ENCODE measurements at places on chromosomes 1 and 21.

DNA sequence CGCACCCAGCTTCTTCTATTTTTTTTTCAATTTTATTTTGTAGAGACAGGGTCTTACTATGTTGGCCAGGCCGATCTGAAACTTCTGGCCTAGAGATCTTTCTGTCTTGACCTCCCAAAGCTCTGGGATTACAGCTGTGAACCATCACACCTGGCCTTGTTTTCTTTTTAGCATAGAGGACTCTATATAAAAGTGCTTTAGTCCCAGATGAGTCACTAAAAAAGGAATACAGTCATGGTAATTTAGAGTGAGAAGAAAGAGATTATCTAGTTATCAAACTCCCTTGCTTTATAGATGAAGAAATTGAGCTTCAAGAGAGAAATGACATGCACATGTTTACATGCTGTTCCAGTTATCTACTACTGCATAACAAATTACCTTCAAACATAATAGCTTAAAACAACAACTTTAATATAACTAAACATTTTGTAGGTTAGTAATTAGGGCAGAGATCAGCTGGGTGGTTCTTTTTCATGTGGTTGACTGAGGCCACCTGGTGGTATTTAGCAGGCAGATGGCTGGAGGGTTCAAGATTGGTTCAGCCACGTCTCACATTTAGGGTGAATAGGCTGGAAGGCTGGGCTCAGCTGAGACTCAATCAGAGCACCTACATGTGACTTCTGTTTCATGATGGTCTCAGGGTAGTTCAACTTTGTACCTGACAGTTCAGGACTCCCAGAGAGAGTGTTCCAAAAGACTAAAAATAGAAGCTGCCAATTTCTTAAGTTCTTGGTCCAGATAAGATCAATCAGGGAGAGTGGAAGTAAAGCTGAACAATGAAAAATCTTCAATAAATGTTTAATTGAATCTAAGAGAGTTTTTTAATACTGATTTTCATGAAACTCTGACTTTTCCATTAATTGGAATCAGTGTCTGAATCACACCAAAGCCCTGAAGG is 16.9 kb upstream of the MTF2 start:
- DNase-seq = peak; percentile 43

GRCh38 chr1:217048104-217048707 is 325.0 kb upstream of the ESRRG start:
- DNase-seq = peak; percentile 3

DNA sequence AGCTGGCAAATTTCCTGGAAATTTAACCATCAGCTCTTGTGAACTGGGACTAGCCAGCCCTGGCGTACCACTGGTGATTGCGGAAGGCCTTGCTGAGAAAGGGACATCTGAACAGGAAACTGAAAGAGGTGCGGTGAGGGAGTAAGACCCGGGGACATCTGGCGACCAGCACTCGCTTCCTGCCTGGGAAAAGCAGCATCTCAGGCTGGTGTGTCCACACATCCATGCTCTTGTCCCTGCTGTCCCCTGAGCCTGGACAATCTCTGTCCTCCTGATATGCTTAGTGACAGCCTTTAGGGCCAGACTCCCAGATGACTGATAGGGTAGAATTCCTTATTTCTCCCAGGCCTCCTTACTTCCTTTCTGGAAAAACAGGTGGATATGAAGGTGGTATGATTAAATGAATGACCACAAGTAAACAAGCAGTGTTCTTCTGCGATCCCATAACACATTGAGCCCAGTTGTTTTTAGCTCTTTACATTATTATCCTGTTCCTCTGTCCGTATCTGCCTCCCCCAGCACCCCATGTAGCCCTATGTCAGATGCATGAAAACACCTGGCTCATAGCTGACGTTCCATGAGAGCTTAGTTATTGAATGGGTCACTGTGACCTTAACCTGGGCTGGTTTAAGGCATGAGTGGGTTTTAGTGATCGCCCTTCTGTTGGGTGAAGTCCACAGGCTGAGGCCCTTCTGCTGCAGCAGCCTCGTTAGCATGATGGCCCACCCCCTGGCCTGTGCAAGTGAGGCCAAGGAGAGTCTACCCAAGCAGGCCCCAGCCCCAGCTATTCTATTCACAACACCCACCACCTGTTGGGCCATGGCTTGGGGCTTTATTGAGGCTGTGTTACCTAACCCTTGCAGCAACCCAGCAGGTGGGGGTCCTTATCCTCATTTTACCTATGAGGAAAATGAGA is 76.1 kb upstream of the GADD45A start:
- no peak for DNase-seq

GRCh38 chr1:192983349-192983980 is 75.7 kb downstream of the UCHL5 start:
- DNase-seq = peak; percentile 76

DNA sequence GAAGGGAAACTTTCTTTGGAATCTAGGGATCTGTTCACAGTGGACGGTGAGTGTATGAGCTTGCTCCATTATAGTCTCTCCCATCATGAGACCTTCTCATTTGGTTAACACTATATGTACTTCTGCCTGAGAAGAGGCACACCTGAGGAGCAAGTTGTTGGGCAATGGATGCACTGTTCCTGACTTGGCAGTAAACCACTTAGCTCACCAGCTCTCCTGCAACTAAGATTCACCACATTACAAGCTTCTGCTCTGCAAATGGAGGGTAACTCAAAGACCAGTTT is 10.2 kb downstream of the MACF1 start:
- DNase-seq = no peak

GRCh38 chr1:112544751-112545150 is 36.0 kb downstream of the WNT2B start:
- no peak for DNase-seq

GRCh38 chr1:234297668-234298067 is 75.6 kb upstream of the COA6 start:
- no peak for DNase-seq

GRCh38 chr1:94864821-94865220 is 44.7 kb downstream of the SLC44A3 start:
- no peak for DNase-seq

DNA sequence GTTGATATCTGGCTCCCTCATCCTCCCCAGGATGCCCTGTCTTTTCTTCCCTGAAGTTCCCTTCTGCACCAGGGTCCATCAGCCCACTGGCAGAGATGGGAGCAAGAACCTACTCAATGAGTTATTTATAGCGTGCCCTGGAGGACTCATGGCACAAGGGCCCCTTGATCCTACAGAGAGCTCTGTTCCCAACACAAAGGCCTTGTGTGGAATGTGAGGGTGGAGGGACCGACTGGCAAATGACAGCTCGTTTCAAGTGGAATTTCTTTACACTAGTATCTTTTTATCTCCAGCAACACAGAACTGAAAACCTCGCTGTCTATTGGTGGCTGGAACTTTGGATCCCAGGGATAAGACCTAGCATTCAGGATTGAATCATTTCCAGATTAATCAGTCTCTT is 22.4 kb downstream of the CHI3L2 start:
- DNase-seq = no peak

GRCh38 chr1:114468047-114468446 is 43.0 kb downstream of the TRIM33 start:
- DNase-seq = peak; percentile 14

DNA sequence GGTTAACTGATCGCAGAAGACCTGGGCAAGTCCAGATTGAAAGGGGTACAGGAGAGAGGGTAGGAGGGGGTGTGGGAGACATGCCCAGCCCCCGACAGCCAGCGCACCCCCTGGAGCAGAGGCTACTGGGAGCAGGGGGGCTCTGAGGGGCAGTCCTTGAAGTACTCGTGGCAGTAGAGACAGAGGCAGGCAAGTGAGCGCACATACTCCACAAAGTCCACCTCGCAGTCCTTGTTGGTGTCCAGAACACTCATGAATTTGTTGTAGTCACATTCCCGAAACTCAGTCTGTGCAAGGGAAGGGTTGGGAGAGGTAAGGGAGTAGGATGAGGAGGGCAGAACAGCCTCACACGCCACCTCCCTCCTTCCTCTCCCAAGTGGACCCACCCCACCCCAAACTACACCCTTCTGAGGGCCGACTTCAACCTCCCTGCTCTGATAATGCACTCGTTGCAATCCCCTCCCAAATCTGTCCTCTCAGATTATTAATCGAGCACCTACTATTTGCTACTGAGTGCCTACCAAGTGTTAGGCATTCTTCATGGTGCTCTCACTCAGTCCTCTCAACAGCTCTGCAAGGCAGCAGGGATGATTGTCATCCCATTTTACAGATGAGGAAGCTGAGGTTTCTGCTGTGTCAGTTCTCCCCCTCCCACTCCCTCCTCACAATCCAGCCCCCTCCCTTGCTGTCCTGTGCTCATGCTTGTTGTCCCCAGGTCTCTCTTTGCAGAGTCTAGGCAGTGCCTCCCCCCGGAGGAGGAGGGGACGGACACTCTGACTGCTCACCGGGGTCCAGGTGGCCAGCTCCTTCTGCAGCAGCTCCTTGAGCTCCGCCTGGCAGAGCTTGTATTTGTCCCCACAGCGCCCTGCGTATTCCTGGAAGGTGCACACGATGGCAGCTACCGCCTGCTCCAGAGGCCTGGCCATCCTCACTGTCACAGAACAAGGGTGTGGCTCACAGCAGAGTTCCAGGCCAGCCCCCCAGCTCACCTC is 1.2 kb downstream of the S100A3 start:
- DNase-seq = no peak

- DNase-seq = no peak
These were observed 48.4 kb downstream of the TRMT1L start for GRCh38 chr1:185108321-185108720.

DNA sequence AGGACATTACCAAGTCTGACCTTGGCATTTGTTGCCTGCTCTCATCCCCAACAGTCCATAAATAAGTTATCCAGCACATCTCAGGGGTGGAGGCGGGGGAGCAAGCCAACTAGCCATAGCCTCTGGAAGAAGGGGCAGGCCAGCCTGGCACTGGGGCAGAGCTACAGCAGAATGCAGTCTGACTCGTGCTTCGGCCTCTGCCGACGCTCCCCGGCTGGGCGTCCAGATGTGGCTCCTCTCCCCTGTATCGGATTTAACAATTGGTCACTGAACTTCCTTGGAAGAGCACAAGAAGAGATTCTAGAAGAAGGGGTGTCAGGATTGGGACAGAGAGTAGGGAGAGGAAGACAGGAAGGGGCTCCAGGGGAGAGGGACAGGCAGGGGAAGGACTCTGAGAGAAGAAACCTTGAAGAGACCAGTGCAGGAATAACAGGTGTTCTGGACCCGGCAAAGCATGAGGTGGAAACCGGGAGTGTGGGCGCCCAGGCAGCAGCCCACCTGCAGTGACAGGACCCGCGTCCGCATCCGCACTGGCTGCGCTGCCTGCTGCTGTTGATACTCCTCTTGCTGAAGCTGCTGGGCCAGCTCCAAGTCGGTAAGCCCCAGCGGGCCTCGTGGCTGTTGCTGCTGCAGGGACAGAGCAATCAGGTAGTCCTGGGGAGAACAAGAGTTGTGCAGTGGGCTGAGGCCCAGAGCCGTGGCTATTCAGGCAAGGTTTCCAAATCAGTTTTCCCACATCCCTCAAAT is 9.4 kb downstream of the MINDY1 start:
- DNase-seq = no peak

- DNase-seq = no peak
These were observed 2.5 kb upstream of the ID3 start for GRCh38 chr1:23561813-23562100.

- no peak for DNase-seq
These were observed 69.4 kb downstream of the PLPP3 start for GRCh38 chr1:56509713-56510641.

DNA sequence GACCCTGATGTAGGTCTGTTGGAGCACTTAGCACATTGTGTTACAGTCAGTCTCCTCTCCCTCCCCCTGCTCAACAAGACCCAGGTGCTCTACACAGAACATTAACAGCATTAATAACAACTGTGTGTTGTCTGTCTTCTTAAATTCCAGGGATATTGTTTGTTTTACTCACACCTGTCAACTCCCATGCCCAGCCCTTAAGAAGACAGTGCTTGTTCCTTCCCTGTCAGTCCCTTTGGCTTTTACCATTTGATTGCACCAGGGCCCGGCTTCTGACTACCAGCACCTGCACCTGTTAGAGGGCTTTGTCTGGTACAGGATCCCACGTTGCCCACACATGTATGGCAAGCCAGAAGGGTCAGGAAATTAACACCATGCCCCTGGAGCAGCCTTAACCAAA is 11.7 kb downstream of the RIMKLA start:
- DNase-seq = no peak

DNA sequence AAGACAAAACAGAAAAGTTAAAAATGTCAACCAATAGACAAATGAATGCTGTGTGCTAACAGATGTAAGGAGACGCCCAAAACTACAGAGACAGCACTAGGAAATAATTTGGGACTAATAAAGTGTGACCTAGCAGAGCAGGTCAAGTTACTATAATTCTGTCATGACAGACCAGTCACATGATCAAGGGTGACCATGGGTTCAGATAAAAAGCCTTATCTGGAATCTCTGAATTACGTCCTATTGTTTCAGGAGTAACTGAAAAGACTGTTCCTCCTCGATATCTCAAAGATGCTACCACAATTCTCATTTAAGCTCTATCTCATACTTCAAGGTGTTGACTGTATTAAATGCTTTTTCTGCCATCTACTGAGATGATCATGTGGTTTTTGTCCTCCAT is 31.6 kb downstream of the PARP1 start:
- no peak for DNase-seq

DNA sequence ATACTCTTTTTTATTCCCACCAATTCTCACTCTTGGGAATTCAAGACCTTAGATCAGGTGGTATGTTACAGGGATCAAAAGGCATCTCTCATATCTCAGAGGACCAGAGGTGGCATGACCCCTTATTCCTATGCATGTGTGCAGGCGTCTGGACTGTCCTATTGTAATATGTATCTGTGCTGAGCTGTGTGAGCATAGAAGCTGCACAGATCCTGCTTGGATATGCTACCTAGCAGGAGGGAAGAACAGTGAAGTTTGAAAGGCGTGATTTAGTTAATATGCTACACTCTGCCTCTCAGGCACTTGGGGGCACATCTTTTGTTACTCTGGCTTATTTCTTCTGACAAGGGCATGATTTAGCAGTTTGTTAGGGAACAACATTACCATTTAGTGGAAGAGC is 86.7 kb upstream of the ZRANB2 start:
- no peak for DNase-seq

GRCh38 chr1:174051956-174052355 is 29.8 kb upstream of the RC3H1 start:
- no peak for DNase-seq

GRCh38 chr1:26361605-26362122 is 7.7 kb upstream of the CRYBG2 start:
- DNase-seq = no peak

DNA sequence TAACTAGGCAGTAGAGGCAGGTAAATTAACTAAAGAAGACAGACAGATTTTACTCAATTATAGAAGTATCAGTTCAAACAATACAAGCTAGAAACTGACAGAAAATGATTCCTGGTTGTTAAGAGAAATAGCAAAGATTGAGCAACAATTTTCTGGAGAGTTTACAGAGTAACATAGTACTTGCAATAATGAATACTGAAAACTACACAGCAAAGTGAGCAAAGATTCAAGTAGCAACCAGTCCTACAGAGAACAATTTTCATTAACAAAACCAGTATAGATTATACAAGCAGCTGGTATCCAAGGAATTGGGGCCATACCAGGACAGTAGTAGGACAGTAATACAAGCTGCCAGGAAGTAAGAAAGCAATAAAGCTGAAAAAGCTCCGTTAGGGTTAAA is 37.6 kb downstream of the EYA3 start:
- peak; percentile 16 for DNase-seq

Measured in activated CD4-positive, alpha-beta T cell treated with anti-CD3 and anti-CD28 coated beads, Interleukin-2, amount 50 U/mL, for 16 hours (primary cell).